ENCODE measurements at places on chromosomes 12 and 14.

- DNase-seq, result no peak
These were observed 2.8 kb downstream of the PTPN21 start for GRCh38 chr14:88551980-88552431.

DNA sequence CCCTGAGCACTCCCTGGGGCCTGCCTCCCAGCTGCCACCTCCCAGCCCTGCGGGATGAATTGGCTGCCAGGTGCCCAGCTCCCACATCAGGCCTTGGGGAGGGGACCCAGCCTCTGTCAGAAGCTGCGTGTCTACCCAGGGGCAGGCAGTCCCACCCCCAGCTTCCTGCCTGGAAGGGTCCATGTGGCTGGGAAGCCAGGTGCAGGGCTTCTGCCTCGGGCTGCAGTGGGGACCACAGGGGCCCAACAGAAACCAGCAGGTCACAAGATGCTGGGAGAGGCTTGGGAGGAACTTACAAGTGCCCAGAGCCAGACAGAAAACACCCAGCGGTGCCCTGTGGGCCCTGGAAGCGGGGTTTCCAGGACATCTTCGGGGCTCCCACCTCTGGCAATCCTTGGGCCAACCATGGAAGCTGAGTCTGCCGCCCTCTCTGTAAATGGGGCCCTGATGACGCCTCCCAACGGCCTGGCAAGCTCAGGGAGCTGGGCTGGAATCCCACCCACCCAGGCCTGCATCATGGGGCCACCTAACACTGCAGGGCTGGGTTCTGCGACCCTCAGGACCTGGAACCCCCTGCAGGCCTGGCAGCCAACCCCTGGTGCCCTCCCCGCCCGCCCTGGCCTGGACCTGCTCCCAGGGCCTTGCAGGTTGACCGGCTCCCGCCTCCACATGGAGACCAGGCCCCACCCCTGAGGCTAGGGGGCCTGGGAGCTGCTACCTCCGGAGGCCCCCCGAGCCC is 36.6 kb downstream of the CCNK start:
- no peak for DNase-seq

- peak; percentile 69 for DNase-seq
These were observed at the start of gene P2RX7 for GRCh38 chr12:121132601-121133481. Gene P2RX7 (plus strand): TSS chr12:121132876. CDS start chr12:121132971, 95 bp downstream.

GRCh38 chr14:46894476-46894875 is 242.9 kb upstream of the RPL10L start:
- no peak for DNase-seq

DNA sequence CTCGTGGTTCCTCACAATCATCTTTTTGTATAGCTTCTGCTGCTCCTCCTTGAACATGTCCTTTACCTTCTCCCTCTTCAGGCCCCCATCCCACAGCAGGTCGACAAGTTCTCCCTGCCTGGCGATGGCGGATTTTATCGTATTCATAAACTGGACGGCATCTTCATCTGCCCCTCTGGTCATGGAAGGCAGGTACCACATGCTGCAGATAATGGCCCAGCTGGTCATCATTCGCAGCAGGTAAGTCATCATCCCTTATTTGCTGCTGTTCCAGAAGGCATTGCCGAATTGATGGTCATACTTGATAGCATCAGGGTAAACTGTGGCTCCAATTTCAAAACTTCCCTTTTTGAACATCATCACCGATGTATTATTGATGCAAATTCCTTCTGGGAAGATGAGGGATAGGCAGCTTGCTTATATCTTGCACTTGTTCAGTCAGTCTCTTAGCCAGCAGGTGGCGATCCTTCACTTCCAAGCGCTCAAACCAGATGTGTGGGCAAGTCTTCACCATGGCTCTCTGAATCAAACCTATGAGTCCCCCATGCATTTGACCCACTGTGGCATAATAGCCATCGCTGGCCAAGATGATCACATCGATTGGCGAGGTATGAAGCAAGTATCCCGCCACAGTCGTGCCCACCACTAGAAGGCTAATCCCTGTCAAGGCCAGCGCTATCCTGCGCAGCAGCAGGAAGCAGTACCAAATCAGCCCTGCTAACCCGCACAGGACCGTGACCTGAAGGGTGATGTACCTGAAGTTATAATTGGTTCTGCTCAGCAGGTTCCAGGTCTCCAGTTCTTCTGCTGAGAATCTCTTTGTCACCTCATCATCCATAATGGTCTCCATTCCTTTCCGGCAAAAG is 381.5 kb upstream of the STXBP6 start:
- no peak for DNase-seq

DNA sequence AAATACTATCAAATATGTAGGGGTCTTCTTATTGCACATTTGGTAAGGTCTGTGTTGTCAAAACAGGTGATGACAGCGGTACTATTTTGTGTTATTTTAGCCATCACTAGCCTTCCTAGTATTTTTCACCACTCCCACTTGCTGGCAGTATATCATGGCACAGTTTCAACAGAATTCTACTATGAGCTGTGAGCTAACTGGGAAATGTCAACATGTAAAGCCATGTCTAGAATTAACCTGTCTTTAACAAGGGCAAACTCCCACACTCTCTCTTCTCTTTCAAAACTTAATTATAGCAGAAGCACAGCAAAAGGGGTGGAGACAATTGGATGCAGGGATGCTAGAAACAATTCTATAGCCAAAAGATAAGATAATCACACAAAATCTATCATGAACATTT is 253.4 kb downstream of the PAX9 start:
- no peak for DNase-seq

- DNase-seq, result no peak
These were observed 36.7 kb downstream of the RBM19 start for GRCh38 chr12:113929312-113929989.

GRCh38 chr12:127809275-127809674 is 457.7 kb upstream of the TMEM132C start:
- DNase-seq, result no peak

GRCh38 chr14:74988993-74989392 is 13.7 kb upstream of the EIF2B2 start:
- no peak for DNase-seq

- no peak for DNase-seq
These were observed 19.8 kb downstream of the TPH2 start for GRCh38 chr12:71958457-71958856.

DNA sequence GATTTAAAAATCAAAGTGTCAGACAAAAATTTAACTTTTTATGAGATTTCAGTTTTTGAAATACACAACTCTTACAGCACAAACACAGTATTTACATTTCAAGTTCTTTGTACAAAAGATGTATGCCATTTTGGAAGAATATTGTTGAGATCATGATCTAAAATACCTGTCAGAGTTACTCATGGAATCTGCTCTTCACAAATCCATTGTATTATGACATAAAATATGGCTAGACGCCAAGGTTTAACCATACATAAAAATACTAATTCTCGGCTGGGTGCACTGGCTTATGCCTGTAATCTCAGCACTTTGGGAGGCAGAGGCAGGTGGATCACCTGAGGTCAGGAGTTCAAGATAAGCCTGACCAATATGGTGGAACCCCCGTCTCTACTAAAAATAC is 6.2 kb upstream of the SYCP3 start:
- DNase-seq, result no peak

GRCh38 chr14:37254411-37254947 is 56.7 kb downstream of the MIPOL1 start:
- no peak for DNase-seq

- no peak for DNase-seq
These were observed 2.2 kb downstream of the SCNN1A start for GRCh38 chr12:6373022-6373787.

DNA sequence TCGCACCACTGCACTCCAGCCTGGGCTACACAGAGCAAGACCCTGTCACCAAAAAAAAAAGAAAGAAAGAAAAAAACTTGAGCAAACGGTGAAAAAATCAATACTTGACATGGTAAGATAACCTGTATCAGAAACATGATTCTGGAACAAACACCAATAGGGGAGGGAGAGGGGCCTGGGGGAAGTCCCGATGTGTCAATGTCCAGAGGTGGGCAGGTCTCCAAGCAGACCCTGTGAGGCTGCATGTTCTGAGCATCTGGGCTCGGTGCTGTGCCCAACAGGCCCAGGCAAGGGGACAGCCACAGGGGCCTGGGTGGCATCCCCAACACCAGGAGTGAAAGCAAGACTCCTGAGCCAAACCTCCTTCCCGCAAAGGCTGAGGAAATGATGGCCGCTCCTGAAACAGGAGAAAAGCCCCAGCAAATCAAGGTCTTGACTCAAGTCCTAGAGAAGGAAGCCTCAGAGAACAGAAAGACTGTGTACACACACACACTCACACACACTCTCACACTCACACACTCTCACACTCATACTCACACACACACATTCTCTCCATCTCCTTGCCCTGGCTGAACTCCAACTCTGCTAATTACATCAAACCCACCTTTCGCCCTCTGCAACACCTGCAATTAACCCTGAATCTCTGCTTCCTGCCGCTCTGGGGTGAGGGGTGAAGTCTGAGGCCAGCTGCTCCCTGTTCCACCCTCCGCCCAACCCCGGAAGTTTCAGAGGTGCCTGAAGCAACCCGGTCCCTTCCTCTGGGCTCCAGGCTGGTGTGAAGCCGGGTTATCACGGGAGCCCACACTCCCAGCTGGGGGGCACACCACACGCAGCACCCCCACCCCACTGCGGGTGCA is 20.4 kb downstream of the CCDC88C start:
- peak; percentile 57 for DNase-seq

DNA sequence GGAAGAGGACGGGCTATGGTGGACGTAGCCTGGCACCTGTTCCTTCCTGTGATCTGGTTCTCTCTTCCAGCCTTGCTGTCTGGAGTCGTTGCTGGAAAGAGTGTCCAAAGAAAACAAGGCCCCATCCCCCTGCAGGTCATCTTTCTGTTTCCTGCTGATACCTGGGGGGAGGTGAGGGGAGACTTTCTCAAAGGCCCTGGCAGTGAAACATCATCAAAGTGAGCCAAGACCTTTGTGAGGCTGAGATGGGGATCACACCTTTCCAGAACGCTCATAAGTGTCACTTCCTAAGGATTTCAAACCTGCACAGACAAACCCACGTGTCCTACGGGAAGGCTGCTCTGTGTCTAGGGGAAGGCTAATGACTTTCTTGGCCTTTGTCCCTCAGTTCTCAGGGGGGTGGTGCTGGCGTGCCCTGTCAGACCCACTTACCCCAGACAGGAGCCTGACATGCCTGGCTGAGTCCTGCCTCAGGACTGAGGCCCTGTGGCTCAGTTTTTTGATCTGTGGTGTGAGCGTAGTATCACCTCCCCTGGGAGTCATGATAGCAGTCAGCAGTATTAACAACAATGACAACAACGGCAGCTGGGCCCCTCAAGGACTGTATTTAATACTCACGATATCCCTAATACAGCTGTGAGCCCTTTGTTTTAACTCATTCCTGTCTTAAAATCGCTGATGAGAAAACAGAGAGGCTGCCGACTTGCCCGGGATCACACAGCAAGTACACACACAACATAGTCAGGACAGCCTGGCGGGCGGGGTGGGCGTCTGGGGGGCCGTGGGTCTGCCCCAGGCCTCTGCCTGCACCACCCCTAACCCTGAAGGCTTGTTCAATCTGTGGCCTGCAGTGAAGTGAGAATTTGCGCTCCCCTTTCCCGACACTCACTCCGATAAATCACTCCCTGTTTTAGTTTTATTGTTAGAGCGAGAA is 235.2 kb downstream of the SLC41A2 start:
- no peak for DNase-seq

DNA sequence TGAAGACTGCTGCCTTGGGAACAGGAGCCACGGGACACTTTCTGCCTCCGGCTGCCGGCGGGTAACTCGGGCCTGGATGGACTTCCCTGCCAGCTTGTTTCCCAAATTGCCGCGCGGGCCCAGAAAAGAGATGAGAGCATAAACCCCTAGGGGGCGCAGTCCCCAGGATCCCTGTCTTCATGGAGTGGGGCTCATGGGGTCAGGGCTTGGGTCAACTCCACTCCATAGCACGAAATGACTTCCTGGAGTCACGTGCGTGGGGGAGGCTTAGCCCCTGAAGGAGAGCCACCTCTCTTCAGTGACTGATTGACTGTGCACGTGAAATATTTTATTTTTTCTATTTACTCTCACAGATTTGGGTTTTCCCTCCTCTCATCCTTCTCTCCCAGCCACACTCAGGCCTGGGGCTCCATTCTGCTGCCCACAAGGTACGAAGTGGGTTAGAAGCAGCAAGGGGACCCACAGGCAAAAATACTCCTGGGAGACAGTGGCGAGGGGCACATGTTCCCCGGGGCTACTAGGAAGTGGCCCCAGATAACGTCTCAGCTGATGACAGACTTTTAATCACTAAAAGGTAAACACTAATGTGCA is 10.0 kb downstream of the PGF start:
- DNase-seq, result no peak

DNA sequence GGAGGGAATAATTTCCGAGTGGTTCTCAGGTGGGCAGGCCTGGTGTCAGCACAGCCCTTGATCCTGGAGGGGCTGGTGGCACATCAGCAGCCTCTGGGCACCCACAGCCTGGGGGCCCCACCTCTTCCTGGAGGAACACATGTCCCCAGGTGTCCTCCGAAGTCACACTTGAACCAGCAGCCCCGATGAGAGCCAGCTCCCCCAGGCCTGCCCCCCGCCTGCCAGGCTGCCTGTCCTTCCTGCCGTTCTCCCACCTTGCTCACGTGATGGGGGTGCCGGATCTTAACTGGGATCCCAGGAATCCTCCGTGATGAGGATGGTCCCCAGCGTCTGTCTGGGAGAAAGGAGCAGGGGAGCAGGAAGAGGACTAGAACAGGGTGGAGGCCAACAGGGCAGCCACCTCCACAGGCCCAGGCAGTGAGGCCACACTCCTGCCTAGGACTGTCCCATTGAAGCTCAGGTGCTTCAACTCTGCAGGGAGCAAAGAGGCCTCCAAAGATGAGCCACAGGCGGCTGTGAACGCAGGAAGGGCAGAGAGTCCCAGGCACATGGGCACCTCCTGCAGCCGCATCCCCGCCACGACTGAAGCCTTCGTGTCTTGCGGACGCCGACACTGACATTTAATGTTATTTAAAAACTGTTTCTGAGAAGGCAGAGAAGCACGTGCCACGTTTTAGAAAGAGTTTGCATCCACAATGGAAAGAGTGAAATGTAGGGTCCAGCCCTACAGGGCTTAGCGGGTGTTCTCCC is 77.5 kb downstream of the GALNT9 start:
- DNase-seq, result no peak

- DNase-seq, result no peak
These were observed at the start of gene SLC6A15 for GRCh38 chr12:84912198-84913128. Gene SLC6A15 (minus strand): TSS chr12:84912799. CDS start chr12:84892120, 20,679 bp downstream.

GRCh38 chr14:29805415-29806123 is 122.1 kb downstream of the PRKD1 start:
- no peak for DNase-seq

- no peak for DNase-seq
These were observed 187.7 kb upstream of the DCN start for GRCh38 chr12:91370086-91370868.

- no peak for DNase-seq
These were observed 73.2 kb downstream of the IPO8 start for GRCh38 chr12:30622509-30622908.

GRCh38 chr12:28027947-28028724 is 55.6 kb upstream of the PTHLH start:
- no peak for DNase-seq

DNA sequence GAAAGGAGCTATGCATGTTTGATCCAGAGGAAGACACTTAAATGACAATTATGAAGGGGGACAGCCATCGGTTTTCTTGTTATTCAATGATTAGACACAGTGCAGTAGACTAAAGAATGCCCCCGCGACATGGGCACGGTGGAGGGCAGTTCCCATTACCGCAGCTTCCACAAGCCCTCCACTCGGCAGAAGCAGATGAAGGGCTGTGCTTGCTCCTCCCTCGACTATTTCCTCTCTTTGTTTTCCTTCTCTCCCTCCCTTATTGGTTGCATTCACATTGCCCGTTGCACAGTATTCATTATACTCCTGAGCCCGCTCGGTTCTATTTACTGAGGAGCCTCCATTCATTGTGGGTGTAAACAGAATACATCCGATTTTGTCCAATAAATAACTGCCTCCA is 138.8 kb upstream of the RASSF8 start:
- DNase-seq, result no peak

- peak; percentile 20 for DNase-seq
These were observed 79.0 kb downstream of the IFNG start for GRCh38 chr12:68080577-68080976.

Measured in CD4-positive, alpha-beta T cell treated with Interleukin-15 for 1 hour (primary cell).